NCI-H460 (cell line): ENCODE measurements at places on chromosomes 1 and 21. TPM values are rescaled to one million over a fixed set of nuclear protein-coding genes. Genes with fewer than 3 reads are reported as not detected.

DNA sequence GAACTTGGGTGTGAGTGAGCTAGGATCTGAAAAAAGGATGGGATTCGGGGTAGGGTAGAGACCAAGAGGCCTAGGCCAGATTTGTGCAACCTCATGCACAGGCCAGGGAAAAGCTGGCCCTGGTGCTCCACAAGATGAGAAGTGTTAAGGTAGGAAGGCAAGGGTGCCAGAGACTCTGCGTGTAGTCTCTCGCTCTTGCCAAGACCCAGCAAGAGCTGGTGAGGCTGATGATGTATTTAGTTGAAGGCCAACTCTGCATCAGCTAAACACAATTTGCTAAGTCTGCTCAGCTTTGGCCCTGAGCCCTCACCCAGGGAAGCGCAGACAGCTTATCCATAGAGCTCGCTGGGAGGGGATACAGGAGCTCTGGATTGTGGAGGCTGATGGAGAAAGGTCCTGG, 26.6 kb upstream of the SOX13 start:
- no peak for DNase-seq

DNA sequence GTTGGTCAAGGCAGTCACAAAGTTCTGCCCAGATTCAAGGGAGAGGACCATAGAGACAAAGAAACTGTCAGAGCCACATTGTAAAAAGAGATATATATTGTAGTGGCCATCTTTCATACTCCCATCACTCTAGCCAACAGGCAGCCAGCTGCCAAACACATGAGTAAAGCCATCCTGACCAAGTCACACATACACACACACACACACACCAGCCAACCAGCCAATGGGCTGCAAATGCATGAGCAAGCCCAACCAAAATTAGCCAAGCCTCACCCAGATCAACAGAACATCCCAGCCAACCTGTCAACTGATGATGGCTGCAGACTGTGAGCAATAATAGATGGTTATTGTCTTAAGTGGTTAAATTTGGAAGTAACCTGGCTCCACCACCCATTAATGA, 120.7 kb downstream of the SEC16B start:
- no peak for DNase-seq

DNA sequence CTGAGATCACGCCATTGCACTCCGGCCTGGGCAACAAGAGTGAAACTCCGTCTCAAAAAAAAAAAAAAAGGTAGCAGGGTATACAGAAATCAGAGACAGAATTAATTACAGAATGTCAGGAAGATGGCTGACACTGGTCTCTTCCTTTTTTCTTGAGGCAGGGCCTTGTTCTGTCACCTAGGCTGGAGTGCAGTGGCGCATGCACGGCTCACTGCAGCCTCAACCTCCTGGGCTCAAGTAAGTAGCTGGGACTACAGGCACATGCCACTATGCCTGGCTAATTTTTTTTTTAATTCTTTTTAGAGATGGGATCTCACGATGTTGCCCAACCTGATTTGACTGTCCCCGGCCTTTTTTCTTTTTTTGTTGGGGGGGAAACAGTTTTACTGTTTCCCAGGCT, 16.4 kb downstream of the RNU5D-1 start:
- DNase-seq: no peak

- no peak for DNase-seq
Measured at GRCh38 chr1:233480198-233480597, 133.7 kb upstream of the KCNK1 start.

The CFAP126 gene
- total RNA-seq: not detected in 2 replicates

The NEGR1 gene
- 1.9 and 2.3 TPM in 2 replicates for total RNA-seq
